ENCODE measurements at places on chromosomes 4 and X. TPM values are rescaled to one million over a fixed set of nuclear protein-coding genes. Genes with fewer than 3 reads are reported as not detected.

DGAT2L6 gene
- 0.22 TPM for total RNA-seq

DMRTC1 gene
- 0.37 TPM for total RNA-seq

PLAC8 gene
- total RNA-seq = 58.9 TPM

C4orf51 gene
- not detected for total RNA-seq

ARMCX2 gene
- total RNA-seq = 3.7 TPM
